Cardiac fibroblast (primary cell): ENCODE measurements at places on chromosomes 12 and 14.

DNA sequence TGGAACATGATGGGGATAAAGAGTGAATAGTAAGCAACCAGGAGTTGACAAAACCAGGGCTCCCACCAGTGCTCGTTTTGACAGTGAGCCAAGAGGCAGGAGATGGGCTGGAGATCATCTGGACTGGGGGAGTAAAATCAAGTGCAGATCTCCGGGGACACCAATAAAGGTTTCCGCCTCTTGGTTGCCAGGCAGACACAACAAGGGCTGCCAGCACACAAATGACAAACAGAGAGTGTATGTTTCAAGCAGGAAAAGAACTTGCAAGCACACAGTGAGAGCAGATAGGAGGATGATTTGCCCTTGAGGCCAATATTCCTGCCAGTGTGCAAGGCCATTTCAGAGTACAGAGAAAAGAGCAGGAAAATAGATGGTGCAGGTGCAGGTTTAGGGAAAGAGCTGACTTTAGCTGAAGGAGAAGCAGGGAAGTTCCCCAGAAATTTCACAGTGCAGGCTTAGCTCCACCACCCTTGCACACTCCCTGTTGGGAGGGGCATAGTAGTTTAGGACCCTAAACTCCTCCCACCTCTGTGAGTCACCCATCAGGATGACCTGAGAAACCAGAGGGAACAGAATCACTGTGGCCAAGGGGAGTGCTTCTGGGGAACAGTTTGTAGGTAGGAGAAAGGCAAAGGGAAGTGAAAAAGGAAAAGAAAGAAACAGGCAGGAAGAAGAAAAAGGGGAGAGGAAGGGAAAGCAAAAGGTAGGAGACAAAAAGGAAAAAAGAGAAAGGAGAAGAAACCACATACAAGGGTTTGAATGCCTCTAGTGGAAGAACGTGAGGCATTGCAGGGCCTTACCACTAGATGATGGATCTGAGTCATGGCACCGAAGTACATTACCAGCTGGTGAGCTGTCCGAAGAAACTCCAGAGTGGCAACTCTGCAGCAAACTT is 404.4 kb downstream of the SLC6A15 start:
- DNase-seq, result peak; percentile 64

- no peak for DNase-seq
These were observed 290.7 kb downstream of the NPAS3 start for GRCh38 chr14:33229269-33229929.

- no peak for DNase-seq
These were observed 94.5 kb upstream of the ARHGAP5 start for GRCh38 chr14:31982642-31983041.

DNA sequence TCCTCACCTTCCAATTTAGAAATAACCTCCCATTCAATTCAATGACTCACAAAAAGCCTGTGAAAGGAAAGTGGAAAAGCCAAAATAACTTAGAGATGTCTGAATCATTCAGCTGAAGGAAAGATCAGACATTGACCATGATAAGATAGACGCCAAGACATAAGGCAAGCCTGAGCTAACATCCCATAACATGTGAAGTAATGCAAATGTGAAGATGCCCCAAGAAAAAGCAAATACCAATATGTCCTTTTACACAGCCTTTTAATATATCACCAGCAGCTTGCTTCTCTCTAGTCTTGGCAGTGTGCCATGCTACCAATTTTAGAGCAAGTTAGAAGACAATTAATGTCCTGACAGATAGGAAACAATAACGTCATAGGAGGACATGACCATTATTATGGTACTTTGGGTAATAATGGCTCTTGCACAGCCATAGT is 2.4 kb upstream of the NUMB start:
- DNase-seq, result peak; percentile 70

DNA sequence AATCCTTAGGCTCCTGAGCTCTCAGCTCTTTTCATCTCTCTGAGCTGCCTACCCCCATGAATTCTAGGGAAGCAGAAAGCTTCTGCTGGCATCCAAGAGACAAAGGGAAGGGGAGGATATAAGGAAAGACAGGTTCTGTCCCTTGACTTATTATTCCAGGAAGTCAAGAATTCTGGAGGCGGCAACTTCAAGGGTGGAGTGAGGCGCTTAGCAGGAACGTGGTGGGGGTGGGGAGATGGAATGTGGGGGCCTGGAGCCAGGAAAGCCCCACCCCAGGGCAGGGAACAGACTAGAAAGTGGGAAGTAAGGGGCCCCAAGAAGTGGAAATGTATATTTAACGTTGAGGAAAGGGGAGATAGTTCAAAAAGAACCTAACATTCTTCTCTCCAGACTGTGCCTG is 1.4 kb downstream of the CALCOCO1 start:
- peak; percentile 25 for DNase-seq

DNA sequence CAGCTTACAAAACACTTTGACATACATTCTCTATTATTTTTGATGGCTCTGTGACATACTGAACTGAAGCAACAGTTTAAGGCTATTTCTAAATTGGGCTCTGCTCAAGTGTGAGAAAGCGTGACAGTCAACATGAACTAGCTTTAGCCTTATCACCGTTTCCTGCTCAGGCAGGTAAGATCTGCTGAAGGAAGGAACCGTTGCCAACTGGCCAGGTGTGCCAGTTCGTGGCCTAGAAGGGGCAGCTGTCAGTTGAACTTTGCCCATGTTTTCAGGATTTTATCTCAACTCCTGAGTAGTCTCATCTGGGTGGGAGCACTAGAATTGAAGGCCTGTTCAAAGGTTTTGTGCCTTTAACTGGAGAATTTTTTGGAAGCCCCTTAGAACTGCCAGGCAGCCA is 79.5 kb downstream of the ETV6 start:
- DNase-seq, result no peak

- peak; percentile 82 for DNase-seq
These were observed 1.8 kb downstream of the DCN start for GRCh38 chr12:91180582-91181395.

- no peak for DNase-seq
These were observed 3.3 kb upstream of the KRT75 start for GRCh38 chr12:52437508-52437907.

DNA sequence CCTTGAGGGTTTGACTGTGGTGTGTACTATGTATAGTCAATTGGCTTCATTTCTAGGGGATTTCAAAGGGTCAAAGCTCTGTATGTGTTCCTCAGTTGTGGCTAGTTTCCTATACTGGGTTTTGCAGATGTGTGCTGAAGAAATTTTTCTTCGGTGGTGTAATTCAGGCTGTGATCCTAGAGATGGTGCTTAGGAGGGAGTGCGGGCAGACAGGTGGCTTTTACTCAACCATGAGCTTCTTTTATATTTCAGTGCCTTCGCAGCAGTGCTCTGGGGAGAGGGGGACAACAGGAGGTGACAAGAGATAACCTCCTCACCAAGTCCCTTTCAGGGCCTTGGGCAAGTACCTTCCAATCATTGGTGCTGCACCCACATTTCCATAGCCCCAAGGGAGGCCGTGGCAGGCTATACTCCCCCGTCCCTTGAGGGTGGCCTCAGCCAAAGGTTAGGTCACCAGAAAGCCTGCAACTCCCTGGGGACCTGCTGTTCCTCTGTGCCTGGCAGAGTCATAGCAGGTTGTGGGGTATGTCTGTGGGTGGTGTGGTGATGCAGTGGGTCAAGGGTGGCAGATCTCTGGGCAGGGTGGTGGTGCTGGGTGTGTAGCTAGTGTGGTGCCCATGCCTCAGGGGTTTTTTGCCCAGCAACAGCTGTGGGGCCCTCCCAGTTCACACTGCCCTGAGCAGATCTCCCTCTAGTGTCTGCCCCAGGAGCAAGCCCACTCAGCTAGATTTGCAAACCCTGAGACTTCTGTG is 37.0 kb upstream of the TMX1 start:
- DNase-seq, result no peak

DNA sequence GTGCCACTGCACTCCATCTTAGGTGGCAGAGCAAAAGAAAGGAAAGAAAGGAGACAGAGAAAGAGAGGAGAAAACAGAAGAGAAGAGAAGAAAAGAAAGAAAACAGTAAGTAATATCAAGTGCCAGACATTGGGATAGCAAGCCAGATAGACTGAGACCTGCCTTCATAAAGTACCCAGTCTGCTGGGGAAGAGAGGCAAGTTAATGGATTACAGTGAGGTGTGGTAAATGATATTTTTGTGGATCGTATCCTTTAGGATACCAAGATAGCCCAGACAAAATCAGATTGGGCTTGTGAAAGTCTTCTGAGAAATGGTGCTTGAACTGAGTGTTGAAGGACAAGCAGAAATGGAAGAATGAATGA is 1.5 kb upstream of the SPTSSA start:
- DNase-seq, result no peak
